HS-27A (cell line): ENCODE measurements at places on chromosomes 5 and 9.

DNA sequence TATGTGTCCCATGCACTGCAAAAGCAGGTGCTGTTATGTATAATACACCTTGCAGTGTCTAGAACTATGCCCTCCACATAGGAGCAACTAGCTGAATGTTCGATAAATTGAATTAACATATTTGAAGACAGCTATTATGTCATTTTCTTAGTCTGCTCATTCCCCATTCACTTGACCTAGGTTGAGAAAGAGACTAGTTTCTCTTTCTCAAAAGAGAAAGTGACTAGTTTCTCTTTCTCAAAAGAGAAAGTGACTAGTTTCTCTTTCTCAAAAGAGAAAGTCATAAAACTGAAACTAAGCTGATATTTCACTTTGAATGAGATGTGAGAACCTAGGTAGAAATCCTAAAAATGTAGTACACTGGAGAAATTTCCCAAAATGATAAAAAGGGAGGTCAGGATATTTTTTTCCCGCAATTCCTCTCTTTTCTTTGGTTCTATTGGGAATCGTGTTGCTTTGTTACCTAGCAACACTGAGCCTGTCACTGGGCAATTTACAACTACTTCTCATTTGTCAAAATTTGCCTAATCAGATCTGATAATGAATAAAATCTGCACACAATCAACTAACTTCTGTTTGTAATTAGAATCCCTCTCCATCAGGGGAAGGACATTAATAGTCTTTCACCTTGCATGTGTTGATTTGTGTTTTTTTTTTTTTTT, 132.0 kb upstream of the GRIA1 start:
- no peak for DNase-seq

DNA sequence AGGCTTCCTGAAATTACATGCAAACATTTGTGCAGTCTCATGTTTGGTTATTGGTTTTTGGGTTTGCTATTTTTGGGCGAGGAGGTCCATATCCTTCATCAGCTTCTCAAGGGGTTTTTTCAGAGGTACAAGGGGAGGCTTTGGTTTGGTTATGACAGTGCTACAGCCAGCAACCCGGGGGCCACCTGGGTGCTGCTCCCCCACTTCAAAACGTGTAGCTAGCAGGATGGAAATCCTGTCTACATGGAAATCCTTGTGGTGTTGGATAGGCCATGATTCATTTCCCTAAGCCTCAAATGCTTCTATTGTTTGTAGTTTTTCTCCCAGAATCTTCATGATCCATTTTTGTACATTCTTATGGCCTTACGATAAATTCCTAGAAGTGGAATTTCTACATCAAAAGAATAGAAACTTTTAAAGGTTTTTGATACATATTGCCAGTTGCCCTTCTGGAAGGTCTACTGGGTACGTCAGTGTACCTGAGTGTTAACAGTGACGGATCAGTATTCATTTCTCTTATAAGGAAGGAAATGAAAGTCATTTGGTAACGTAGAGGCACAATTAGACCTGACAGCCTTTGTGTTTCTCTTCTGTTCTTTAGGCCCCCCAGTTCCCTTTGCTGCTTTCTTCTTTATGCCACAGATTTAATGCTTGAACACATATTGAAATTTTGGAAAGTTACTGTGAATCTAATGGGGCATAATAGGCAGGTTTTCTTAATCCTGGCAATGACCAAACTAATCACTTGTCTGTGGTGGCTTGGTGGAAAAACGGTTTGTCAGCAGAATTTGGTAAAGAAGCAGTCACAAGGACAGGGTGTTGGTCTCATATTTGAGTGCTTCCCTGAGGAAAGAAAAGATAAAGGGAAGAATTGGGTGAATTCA, 69.7 kb upstream of the ABL1 start:
- no peak for DNase-seq

- no peak for DNase-seq
Measured at GRCh38 chr5:158920736-158921135, 179.0 kb downstream of the EBF1 start.

DNA sequence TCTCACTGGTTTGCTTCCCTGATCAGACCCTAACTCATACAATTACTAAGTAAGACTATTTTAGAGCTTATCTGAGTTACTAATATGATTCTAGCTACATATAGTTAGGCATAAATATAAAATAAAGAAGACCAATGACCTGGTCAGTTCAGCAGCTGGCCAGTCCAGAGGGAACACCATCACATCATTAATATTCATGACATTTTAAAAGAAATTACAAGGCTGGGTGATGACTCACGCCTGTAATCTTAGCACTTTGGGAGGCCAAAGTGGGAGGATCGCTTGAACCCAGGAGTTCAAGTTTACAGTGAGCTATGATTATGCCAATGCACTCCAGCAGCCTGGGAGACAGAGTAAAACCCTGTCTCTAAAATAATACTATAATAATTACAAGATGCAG, 37.0 kb upstream of the CDC42SE2 start:
- no peak for DNase-seq

- DNase-seq = no peak
Measured at GRCh38 chr9:10238087-10238486, 374.7 kb downstream of the PTPRD start.

GRCh38 chr5:180160789-180161188, 48.2 kb downstream of the RASGEF1C start:
- no peak for DNase-seq

GRCh38 chr9:106771608-106772007, 91.4 kb upstream of the ZNF462 start:
- no peak for DNase-seq

GRCh38 chr9:36625006-36625615, 52.4 kb downstream of the MELK start:
- peak; percentile 48 for DNase-seq

GRCh38 chr5:142290577-142291299, 34.1 kb downstream of the SPRY4 start:
- DNase-seq = no peak

- DNase-seq = peak; percentile 30
Measured at GRCh38 chr5:43601454-43602260, 1.3 kb upstream of the NNT start.

DNA sequence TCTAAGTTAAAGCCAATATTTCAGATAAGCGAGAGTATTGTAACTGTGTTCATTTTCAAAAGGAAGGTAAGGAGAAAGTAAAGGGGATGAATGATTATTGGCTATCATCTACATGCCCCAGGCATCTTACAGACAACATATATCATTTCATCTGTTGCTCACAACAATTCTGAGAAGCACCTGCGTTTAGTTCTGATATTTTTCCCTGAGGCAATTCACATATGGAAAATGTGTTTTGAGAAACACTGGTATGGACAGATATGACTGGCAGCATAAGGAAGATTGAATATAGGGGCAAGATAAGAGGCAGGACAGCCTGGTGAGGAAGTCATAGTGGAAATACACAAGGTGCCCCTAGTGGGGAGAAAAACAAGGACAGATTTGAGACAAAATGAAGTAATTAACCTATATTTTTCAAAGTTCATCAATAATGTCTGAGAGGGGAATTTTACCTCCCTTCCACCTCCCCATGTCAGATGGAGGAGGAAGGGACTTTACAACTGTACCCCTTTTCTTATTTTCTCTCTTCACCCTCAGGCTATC, 87.7 kb upstream of the TRIM32 start:
- DNase-seq = no peak

GRCh38 chr9:134602547-134603362, 38.8 kb upstream of the COL5A1 start:
- DNase-seq = peak; percentile 95

DNA sequence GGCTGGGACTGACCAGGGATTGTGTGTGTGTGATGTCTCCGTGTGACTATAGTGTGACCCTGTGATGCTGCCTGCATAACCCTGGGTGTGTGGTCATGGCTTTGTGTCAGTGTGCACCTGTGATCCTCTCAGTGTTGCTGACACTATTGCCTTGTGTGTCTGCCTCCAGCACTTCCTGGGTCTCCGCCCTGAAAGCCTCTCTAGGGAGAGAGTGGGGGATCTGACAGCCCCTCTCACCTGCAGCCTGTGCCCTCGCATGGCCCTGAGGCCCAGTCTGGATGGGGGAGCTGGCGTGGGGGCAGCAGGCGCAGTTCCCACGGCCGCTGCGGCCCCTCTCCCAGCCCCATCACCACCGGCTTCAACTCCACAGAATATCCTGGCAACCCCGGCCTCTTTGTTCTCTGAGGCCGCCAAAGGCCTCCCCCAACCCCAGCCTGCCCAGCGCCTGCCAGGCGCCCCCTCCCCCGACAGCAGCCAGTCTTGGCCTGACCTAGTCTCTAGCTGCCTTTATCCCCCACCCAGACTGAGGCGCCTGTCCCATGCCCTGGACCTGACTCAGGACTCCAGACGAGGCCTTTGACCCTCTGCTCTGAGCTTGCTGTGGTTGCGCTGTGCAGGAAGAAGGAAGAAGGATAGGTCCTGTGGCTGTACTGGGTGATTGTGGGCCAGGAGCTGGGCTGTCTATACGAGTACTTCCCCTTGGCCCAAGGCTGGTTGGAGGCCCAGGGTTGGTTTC, 38.7 kb downstream of the CXXC5 start:
- no peak for DNase-seq

DNA sequence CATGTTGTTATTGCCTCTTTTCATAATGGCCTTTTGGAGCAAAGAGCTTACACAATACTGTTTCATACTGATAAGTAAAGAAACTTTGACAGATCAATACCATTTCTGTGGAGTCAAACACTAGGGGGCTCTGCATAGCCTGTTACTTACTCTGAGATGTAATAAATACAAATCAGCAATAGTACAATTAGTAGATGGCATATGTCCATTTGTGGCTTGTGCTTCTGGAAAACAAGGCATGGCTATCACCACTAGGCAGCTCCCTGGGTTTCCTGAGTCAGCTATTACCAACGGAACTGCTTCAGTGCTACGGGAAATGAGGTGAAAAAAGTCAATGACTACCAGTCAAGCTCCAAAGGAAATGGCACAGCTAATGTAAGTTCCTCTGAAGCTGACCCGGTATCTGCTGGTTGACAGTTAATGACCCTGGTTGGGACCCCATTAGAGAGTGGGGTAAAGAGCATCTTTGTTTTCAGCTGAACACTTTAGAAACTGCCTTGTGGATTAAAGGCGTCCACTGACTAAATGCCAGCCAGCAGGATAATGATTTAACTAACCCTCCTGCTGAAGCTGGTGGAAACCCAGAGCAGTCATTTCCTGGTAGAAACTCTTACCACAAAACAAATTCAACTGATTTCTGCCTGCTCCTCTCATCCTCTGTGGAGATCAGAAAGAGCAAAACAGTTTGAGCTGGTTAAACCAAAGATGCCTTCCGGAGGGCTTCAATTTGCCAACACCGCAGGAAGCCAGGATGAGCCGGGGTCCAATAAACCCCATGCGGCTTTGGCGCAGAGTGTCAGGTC, 69.0 kb upstream of the FAM169A start:
- DNase-seq = no peak

DNA sequence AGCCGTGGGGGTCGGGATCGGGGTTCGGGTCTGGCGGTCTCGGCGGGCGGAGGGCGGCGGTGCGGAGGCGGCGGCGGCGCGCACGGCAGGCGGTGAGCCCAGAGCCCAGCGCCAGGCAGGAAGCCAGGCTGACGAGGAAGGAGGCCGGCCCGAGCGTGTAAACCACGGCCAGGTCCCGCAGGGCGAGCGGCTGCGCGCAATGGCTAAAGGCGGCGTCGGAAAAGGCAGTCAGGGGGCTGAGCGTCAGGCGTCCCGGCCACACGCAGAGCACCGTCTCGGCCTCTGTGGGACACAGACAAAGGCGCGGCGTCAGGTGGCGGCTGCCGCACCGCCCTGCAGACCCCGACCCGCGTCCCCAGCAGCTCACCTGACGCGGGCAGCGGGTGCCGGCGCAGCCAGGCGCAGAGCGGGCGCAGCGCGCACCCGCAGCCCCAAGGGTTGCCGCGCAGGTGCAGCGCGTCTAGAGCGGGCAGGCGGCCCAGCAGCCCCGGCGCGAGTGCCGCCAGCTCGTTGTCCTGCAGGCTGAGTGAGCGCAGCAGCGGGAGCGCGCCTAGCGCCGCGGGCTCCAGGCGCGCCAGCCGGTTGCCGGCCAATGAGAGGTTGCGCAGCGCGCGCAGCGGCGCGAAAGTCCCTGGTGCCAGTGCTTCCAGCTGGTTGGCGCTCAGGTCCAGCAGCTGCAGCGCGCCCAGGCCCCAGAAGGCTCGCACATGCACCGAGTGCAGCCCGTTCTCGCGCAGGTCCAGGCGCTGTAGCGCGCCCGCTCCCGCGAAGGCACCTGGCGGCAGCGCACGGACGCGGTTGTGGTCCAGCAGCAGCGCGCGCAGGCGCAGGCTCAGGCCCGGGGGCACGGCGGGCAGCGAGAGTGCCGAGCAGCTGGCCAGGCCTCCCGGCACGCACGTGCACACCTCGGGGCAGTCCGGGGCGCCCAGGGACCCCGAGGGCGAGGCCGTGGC, 671 bp downstream of the LRRC26 start:
- no peak for DNase-seq

GRCh38 chr5:158039911-158040347, 181.0 kb upstream of the CLINT1 start:
- no peak for DNase-seq

DNA sequence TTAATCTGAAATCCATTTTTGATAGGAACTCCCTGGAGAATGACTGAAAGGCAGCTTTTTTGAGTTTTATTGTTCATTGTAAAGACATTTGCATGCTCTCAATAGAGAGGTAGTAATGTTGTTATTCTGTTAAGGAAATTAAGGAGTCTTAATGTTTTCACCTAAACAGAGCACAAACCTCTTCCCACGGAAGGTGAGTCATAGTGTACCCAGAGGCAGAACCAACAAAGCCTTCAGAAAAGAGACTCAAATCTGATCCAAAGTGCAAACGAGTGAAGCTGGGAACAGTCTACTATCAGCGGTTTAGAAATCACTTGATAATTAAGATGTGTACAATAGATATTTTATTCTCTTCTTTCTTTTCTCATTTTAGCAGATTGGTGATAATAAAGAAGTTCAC, 470.5 kb downstream of the PLK2 start:
- DNase-seq = no peak

DNA sequence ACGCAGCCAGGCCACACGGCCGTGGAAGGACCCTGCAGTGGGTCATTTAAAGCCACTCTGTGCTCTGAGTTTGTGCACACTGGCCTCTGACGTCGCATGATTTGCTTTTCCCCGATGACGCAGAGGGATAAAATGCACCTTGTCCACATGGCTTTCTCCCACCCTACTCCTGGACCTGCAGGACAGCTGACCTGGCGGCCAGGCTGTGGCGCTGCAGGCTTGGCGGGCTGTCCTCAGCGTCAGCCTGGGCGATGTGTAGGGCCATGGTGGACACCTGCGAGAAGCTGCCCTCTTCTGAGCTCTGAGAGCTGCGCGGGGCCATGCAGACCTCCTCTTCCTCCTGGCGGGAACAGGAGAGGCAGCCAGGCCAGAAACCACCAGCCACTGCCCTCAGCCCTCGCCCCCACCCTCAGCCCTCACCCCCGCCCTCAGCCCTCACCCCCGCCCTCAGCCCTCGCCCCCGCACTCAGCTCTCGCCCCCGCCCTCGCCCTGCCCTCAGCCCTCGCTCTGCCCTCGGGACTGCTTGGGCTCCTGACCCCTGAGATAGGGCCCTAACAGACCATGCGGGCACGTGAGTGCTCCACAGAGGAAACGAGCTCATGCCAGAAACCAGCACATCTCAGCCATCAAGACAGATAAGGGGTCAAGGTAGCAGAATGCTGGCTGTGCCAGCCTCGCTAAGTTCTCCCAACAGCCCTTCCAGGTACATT, 20.0 kb upstream of the SCGB3A1 start:
- no peak for DNase-seq
